Iris pigment epithelial cell (primary cell): ENCODE measurements at places on chromosomes 12 and 14.

DNA sequence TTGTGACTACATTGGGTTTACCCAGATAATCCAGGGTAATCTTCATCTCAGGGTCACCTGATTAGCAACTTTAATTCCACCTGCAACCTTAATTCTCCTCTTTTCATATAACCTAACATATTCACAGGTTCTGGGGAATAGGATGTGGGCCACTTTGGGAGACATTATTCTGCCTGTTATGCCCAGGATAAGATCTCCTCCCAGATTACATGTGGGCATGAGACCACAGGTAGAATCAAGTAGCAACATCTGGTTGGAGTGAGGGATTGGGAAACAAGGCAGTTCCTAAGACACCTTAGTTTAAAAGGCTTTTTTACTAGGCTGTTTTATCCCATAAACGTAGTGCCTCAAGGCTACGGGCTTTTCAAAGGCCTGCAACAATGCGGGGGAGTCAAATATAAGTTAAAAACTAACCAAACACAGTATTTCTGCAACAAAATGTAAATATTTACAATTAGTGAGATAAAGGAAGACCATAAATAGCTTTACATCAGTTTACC lies 181.5 kb downstream of the FOXA1 start:
- no peak for DNase-seq

DNA sequence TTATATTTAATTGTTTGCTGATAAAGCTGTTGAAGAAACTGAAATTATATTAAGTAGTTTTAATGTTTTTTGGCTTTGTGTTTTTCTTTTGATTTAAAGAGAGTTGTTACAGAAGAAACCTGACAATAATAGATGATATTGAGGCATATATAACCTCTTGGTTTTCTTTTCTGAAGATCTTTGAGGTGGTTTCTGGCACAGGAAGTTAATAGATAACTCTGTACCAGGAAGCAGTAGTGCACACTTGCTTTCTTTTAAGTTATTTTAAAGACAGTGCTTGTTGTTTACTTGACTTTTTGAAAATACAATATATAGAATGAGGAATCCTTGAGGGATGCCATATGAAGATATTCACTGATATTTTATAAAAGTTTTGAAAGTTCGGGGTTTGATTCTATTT lies 209.0 kb upstream of the FBXO33 start:
- DNase-seq, result no peak

DNA sequence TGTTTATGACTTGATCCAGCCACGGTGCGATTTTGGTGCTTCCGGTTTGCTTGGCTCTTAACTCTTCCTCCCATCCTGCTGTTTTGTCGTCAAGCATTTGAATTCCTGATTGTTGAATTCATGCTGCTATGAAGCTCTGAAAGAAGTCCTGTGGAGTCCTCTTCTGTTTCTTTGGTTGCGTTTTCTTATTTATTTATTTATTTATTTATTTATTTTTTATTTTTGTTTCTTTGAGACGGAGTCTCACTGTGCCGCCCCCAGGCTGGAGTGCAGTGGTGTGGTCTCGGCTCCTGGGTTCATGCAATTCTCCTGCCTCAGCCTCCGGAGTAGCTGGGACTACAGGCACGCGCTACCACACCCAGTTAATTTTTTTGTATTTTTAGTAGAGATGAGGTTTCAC lies 3.0 kb upstream of the MTA1 start:
- no peak for DNase-seq

DNA sequence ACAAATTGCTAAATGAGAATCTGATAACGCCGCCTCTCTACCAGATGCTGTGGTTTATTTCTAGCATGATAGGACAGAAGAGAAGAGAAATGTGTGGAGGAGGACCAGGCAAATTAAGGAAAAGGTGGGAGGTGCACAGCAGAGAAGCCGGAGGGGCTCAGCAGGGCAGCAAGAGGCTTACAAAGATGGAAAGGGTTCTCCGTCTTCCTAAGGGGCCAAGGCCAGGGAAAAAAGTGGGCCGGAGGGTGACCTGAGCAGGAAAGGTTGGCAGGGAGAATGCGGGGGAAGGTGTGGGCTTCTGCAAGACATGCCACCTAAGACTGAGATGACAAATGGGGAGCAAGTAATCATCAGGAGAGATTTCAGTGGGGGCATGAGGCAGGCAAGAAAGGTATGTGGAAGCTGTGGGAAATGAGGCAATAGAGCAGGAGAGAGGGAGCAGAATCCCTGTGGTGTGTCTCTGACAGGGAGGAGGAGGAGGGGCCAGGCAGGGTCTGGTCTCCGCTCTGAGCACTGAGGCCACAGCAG lies 18.7 kb downstream of the MANSC1 start:
- DNase-seq, result no peak

GRCh38 chr12:49664591-49665239 lies 41.4 kb downstream of the PRPF40B start:
- no peak for DNase-seq

GRCh38 chr14:31966896-31967668 lies 110.0 kb upstream of the ARHGAP5 start:
- DNase-seq, result no peak

- no peak for DNase-seq
Measured at GRCh38 chr12:47910486-47910885, 5.7 kb upstream of the VDR start.

DNA sequence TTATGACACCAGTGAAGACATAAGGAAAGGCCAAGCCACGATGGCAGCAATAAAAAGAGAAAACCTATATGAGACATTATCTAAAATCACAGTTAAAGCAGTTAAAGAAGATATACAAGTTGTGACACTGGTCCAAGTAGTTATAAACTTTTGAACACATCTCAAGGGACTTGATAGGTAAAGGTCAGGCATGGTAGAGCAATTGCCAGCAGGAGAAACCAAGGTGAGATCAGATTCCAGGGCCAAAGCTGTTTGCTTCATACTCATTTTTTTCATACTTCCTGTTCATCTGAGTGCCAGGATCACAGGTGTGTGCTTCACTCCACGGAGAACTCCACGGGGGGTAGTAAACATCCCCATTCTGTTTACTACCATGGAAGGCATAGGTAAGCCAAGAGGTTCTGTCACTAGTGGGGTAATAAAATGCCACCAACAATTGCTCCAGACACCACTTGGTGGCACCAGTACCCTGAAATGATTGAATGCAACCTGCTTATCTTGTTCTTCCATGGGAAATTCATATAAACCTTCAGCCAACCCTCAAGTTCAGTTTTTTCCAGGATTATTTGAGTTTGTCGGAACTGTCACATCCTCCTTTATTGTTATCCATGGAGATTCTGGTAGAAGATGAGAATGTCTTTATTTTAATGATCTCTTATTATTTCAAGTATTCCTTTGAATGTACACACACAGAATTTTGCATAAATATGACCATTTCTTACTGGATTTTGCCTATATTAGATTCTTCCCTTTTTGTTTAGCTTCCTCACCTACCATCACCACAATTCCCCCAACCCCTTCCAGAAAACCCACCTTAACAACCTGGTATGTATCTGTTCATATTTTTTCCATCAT lies 59.2 kb upstream of the TSPAN8 start:
- peak; percentile 16 for DNase-seq

GRCh38 chr14:103353362-103353761 lies 19.3 kb downstream of the EIF5 start:
- no peak for DNase-seq

- peak; percentile 56 for DNase-seq
Measured at GRCh38 chr14:49971156-49972130, 78.6 kb downstream of the ARF6 start.

- no peak for DNase-seq
Measured at GRCh38 chr14:83006121-83006670, 1472.5 kb upstream of the SEL1L start.

DNA sequence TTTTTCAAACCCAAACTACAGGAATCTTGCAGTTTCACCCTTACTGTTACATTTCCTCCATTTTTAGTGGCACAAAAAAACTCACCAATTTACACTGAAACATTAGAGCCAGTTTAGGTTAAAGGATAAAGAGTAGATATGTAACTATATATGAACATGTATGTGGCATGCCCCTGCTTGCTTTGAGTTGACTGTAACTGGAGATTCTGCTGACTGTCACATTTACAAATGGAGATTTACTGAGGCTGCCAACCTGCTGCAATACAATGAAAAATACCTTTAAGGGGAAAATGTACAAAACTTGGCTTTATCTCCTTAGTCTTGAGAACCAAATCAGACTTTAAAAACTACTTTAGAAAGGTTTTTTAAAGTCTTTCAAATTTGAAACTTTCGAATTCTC lies 28.3 kb downstream of the STON2 start:
- DNase-seq, result no peak

DNA sequence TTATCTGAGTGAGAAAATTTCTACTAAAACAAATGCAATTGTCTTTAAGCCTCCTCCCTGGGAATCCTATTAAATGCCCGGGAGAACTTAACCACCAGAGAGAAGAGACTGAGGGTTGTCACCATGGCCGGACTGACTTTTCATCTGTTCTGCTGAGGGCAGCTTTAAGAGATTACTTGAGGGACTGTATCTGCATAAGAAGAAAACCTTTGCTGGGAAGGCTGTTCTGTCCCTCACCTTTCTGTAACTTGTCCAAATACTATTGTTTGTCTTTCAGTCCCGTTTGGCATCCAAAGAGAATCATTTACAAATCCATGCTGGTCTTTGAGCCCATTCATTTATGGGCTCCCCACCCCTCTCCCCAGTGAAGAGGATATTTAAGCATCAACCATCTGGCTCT lies 306.3 kb upstream of the FLRT2 start:
- DNase-seq, result no peak

GRCh38 chr12:50859621-50860310 lies 17.0 kb downstream of the TMPRSS12 start:
- no peak for DNase-seq

GRCh38 chr14:68552602-68553001 lies 240.3 kb downstream of the ZFP36L1 start:
- DNase-seq, result peak; percentile 59

DNA sequence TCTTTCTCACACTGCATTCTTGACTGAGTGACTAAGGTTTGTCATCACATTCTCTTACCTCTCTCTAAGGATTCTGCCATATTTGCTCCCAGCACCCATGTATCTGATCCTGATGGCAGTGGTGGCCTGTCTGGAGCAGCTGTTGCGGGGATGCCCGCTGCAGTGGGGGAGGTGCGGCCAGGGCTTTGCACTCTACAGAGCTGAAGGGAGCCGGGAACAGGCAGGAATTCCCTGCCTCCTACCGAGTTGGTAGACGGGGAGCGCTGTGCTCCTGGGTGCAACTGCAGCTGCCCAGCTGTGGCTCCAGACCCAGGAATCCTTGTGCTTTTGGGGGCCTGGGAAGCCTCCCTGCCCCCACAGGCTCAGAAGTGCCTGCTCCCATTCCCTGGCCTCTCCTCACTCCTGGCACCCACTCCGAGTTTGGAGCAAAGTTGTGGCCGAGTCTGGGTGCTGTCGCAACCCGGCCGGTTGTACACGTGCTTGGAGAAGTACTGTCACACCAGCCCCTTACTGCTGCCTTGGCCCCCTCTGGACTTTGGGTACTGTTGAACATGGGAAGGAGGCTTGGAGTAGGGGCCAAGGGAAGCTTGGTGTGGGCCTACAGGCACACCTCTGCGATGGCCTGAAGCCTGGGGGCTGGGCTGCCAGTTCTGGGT lies 106.9 kb upstream of the OR4E1 start:
- no peak for DNase-seq
